A549 treated with GW870086 at 1 μM for 4 hours (cell line): ENCODE measurements at places on chromosomes 5 and 9. TPM values are rescaled to one million over a fixed set of nuclear protein-coding genes. Genes with fewer than 3 reads are reported as not detected.

Gene TRIM7
- total RNA-seq: 27.8 to 44.8 TPM (median 42.6 TPM) in 5 replicates

Gene RASEF
- 5.7 to 7.3 TPM (median 7.2 TPM) in 5 replicates for total RNA-seq

Gene TMOD1
- 1.6 to 2.4 TPM (median 2.1 TPM) in 5 replicates for total RNA-seq

Gene PCDHGA3
- not detected in 5 replicates for total RNA-seq

Gene LCN9
- total RNA-seq: not detected in 5 replicates

Gene SPAG8
- 0.35 to 0.76 TPM (median 0.64 TPM) in 5 replicates for total RNA-seq

Gene CTNNAL1
- 48.2 to 56.6 TPM (median 54.1 TPM) in 5 replicates for total RNA-seq

Gene CLTB
- total RNA-seq: 90.6 to 145 TPM (median 134 TPM) in 5 replicates

Gene PCDHA9
- total RNA-seq: 0.02 to 0.07 TPM in 2 of 5 replicates, not detected in the others

Gene IL4
- total RNA-seq: not detected in 5 replicates

Gene PDLIM4
- total RNA-seq: 0.57 to 2.0 TPM (median 0.79 TPM) in 5 replicates

Gene CA9
- 5.0 to 9.7 TPM (median 6.3 TPM) in 5 replicates for total RNA-seq

Gene PPP2R2B
- 0.06 to 0.23 TPM (median 0.14 TPM) in 4 of 5 replicates, not detected in the other for total RNA-seq

Gene P4HA2
- 44.8 to 51.8 TPM (median 50.6 TPM) in 5 replicates for total RNA-seq

Gene ZFR
- 51.3 to 70.4 TPM (median 60.5 TPM) in 5 replicates for total RNA-seq

Gene STPG3
- not detected in 5 replicates for total RNA-seq

Gene ZNF454
- total RNA-seq: not detected in 5 replicates

Gene ELP1
- total RNA-seq: 18.0 to 22.4 TPM (median 20.4 TPM) in 5 replicates

Gene STK32A
- total RNA-seq: 0.19 to 0.62 TPM (median 0.55 TPM) in 5 replicates

Gene HTR1A
- total RNA-seq: not detected in 5 replicates

Gene GFI1B
- total RNA-seq: not detected in 5 replicates

Gene FOXD4L5
- not detected in 5 replicates for total RNA-seq

Gene PCDHA12
- 2.5 to 3.4 TPM (median 3.1 TPM) in 5 replicates for total RNA-seq
